ENCODE measurements at places on chromosomes 7 and 10.
A peak's percentile ranks its signal among the peaks of the same experiment; 100 is the strongest.

GRCh38 chr7:140333223-140333622 lies 65.1 kb downstream of the SLC37A3 start:
- no peak for DNase-seq

DNA sequence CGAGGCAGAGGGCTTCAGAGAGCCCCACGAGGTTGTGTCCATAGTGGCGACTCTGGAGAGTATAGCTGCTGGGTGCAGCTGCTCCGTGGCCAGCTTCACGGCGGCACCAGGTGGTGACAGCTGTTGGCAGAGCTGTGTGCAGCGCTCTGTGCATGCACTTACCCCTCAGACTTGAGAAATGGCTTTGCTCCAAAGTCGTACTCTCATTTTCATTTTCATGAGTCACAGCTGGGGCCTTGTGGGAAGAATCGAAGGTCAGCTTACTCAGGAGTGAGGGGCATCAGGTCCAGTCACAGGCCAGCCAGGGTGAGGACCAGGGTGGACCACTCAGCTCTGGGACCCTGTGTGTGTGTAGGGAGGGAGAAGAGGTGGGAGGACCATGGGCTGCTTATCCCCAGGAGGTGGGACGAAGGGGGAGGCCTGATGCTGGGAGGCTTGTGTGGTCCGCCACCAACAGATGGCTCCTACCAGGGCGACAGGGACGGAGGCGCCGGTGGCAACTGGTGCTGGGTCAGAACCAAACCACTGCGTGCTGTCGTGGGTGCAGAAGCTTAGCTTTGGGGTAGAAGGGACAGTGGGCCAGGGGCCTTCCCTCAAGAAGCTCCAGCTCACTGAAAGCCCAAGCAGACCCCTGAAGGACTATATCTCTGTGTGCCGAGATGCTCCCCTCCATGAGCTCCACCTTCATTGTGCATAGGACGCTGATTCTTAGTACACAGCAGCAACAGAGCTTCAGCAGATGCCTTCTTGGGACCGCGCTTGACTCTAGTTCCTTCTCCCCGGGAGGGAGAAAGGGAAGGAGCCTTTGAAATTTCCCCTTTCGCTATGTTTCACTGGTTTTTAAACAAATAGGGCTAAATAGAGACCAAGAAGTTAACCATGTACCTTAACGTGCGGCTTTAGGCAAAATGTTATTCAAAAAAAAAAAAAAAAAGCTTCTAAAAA lies 225.0 kb downstream of the CELF2 start:
- peak; percentile 40 for DNase-seq

GRCh38 chr10:125060482-125060825 lies 99.9 kb downstream of the CTBP2 start:
- no peak for DNase-seq

DNA sequence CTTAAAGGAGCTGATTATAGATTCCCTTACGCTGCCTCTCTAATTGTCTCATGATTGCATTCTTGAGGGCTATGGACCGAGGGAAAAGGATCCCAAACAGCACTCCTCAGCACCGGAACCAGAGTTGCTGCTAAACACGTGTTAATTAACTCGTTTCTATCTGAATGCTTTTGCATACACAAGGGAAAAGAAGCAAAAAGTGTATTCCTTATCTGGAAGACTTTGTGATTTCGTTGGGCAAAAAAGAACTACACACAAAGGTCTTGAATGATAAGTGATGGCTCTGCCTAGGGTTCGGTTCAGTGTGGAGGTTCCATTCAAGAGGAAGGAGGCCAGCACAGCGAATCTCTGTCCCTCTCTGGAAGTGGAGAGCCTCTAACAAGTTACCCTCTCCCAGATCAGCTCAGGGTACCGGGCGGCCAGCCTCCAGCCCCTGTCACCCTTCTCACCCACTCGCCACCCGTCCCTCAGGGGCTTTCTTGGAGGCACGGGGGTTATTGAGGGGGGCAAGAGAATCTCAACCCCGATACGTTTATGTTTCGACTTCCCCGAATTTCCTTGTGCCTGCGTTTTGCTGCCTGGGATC lies 515 bp upstream of the SLC4A2 start:
- DNase-seq = no peak

- DNase-seq = peak; percentile 25
Observed at GRCh38 chr10:21494191-21495001, 31.1 kb downstream of the SKIDA1 start.

DNA sequence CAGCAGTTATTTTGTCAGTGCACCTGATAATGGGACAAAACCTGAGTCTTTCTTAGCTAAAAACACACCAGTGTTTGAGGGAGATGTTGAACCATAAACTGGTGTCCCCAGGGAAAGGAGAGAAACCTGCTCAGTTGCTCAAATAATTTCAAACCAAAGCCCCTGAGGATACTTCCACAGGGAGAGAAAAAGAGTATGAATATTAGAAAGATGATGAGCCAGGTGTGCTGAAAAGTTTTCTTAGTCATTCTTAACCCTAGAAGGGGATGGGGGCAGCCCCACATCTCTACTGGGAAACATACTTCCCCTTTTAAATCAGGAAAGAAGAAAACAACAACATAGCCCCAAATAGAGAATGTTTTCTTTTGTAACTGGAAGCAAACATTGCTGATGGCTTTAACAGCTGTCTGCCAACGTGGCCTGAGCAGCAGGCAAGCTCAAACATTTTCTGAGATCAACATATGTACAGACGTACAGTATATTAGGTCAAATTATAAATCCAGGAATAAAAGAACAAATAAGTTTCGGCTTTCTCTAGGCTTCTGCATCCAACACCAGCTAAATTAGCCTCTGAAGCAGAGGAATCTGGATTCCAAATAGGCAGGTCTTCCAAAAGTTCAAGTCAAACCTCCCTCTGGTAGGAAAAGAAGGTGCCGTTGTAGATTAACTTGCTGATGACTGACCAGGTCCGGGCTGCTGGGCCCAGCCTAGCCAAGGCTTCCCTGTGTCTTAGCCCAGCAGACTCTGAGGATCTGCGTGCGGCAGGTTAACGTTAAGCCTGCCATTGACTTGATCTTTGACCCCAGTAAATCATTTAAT lies 30.5 kb upstream of the FBXW4 start:
- no peak for DNase-seq

- DNase-seq = no peak
Observed at GRCh38 chr10:92834986-92835385, 13.3 kb upstream of the EXOC6 start.

DNA sequence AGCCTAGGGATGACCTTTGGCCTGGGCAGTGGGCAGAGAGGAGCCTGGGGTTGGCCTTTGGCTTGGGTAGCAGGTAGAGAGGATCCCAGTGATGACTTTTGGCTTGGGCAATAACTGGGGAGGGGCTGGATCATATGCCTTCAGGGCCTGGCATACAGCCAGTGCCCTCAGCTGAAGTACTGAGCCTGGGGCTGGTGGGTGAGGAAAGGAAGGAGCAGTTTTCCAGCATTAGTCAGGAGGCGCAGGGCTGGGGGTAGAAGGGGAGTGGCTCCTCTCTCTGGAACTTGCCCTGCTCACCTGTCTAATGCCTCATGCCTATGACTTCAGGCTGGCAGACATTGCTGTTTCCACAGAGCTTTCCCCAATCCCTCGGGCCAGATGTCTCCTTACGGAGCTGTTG lies 15.2 kb upstream of the COMTD1 start:
- DNase-seq = no peak

- no peak for DNase-seq
Observed at GRCh38 chr10:3679950-3680629, 104.9 kb downstream of the KLF6 start.

DNA sequence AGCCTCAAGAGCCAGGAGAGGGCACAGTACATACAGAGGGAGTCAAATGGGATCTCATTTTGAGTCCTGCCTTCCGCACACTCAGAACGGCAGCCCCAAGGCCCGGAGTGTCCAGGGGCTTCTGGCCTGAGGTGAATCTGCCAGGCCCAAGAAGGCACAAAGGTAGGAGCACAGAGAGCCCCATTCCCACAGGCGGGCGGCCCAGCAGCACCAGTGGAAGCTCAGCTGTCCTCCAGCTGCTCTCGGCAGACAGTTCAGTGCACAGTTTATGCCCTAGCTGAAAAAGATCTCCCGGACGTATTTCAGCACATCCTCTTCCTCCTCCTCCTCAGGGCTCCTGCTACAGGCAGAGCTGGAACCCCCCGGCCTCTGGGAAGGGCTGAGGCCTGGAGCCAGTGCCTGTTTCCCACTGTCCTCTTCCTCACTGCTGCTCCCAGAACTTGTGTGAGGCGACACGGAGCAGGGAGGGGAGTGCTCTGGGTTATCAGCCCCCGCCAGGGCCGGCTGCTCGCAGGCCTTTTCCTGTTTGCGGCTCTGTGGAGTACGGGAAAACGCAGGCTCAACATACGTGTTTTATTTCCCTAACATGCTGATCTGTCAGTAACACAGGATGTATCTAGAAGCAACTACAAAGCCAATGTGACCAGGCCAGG lies 4.0 kb downstream of the CYREN start:
- DNase-seq = no peak

GRCh38 chr7:50416527-50417182 lies 33.5 kb downstream of the FIGNL1 start:
- no peak for DNase-seq

DNA sequence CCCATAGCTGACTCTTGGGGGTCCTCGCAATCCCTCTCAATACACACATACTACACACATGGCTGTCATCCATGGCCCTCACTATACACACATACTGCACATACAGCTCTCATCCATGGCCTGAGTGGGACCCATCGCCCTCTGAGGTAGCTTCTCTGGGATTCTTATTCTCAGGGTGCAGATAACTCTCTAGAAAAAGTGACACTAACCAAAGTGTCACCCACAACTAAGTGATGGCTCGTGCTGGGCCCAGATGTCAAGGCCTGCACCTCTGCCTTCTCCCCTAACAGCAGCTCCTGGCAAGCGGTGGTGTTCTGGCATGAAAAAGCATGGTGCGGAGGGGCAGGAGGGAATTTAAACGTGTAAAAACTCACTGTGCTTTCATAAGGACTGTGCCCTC lies 62.7 kb upstream of the ZPBP start:
- no peak for DNase-seq

GRCh38 chr7:16954321-16954720 lies 72.5 kb upstream of the AGR3 start:
- DNase-seq = no peak

GRCh38 chr10:125257521-125258108 lies 97.3 kb upstream of the CTBP2 start:
- DNase-seq = no peak

DNA sequence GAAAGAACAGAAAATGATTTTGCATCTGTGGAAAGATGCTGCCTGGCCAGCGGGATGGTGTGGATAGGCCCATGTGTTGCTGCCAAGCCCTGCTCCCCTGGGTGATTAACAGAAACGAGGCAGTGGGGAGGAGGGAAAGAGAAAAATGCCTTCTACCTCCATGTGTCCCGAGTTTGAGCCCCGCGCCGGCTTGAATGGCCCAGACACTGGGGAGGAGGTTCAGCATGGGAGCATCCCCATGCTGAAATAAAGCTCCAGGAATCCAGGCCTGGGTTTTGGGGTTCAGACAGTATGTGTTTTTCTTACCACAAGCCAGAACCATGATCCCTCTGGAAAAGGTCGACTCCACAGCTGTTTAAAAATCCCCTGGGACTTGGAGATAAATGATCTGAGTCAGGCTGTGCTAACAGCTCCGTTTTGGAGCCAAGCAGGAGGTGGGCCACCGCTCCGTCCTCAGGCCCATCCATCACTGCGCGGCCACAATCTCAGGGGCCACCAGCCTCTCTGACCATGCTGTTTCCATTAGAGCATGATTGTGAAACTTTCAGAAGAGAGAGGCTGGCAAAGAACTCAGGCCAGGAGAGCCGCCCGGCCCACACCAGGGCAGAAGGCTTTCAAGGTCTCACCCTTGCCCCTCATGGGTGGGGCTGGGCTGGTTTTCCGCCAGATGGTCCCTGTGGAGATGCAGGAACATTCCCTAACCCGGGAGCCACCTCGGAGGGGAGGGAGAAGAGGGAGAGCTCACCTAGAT lies 299.7 kb downstream of the ZEB1 start:
- no peak for DNase-seq

DNA sequence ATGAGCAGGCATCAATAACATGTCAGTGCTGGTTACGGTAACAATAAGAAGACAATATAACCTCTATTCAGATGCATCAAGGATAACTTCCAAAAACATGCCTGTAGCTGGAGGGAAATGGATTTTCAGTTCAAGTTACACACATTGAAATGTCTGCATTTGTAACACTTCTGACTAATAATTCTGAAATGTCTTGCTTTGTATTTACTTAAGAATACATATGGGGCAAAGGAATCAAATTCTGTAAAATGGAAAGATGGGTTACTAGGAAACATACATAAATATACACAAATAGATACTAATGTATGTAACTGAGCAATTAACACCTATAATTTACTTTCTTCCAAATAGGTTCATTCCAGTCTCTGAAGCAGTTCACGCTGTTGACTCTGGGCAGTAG lies 18.6 kb upstream of the MTPN start:
- DNase-seq = no peak

DNA sequence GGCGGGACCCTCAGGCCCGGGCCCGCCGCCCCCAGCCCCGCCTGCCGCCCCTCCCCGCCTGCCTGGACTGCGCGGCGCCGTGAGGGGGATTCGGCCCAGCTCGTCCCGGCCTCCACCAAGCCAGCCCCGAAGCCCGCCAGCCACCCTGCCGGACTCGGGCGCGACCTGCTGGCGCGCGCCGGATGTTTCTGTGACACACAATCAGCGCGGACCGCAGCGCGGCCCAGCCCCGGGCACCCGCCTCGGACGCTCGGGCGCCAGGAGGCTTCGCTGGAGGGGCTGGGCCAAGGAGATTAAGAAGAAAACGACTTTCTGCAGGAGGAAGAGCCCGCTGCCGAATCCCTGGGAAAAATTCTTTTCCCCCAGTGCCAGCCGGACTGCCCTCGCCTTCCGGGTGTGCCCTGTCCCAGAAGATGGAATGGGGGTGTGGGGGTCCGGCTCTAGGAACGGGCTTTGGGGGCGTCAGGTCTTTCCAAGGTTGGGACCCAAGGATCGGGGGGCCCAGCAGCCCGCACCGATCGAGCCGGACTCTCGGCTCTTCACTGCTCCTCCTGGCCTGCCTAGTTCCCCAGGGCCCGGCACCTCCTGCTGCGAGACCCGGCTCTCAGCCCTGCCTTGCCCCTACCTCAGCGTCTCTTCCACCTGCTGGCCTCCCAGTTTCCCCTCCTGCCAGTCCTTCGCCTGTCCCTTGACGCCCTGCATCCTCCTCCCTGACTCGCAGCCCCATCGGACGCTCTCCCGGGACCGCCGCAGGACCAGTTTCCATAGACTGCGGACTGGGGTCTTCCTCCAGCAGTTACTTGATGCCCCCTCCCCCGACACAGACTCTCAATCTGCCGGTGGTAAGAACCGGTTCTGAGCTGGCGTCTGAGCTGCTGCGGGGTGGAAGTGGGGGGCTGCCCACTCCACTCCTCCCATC lies 82.7 kb downstream of the PAX2 start:
- peak; percentile 27 for DNase-seq

DNA sequence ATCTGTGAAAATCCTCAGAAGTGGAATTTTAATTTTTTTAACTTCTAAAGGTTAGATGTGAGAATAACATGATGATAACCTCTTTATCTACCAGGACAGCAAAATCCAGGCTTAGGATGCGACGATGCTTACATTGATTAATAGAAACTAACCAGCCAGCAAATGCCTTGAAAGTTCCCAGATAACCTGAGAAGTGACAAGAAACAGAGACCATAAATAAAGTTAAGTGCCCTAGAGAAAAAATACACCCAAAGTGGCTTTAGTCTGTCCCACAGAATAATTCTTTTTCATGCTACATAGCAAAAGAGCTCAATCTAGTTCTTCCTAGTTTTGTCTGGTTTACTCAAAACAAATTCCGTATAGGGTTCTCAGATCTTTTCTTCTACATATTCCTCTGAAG lies 262.7 kb downstream of the WDR11 start:
- DNase-seq = no peak

- no peak for DNase-seq
Observed at GRCh38 chr7:155279787-155280445, 17.8 kb upstream of the INSIG1 start.
